PC-3 (cell line): ENCODE measurements at places on chromosomes 4 and X. TPM values are rescaled to one million over a fixed set of nuclear protein-coding genes. Genes with fewer than 3 reads are reported as not detected.

DNA sequence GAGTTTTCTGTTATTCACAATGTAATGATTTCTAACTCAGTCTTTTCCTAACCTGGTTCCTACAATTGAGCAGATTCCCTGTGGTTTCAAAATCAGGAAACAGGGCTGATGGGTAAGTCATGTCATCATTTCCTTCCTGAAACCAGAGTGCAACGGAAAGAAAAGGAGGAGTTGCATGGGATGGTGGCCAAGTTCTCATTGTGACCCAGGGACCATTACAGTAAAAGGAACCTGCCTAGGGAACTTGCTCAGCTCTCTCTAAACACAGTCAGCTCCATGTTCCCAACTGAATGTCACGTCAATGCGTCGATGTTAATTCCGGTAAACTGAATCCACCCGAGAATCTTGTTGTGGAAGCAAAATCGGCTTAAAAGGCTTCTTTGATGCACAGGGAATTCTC lies 51.2 kb downstream of the LGI2 start:
- DNase-seq = peak; percentile 9

NUP62CL gene
- 4.8 and 9.9 TPM in 2 replicates for total RNA-seq

DNA sequence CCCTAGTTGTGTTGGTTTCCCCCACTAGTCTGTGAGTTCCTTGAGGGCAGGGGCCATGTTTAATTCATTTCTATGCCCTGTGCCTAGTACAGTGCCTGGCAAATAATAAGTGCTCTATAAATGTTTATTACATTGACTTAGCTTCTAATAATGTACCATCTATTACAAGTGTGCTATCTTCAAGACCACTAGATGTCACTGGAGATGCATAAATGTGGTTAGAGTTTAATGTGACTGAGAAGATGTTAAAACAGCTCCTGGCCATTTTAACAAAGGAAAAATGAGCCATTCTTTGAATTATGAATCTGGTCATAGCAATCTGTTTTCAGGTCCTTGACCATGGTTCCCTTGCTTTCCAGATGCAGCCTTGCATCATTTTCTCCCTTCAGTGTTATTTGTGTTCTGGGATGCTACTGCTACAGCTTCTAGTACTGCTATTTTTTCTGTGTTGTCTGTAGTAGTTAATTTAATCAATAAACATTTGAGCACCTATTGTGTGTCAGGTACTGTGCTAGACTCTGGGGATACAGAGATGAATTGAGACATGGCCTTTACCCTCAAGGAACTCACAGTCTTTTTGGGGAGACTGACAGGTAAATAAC lies 43.2 kb downstream of the SLC9A6 start:
- DNase-seq = peak; percentile 80

KIT gene
- total RNA-seq = not detected in 2 replicates

DNA sequence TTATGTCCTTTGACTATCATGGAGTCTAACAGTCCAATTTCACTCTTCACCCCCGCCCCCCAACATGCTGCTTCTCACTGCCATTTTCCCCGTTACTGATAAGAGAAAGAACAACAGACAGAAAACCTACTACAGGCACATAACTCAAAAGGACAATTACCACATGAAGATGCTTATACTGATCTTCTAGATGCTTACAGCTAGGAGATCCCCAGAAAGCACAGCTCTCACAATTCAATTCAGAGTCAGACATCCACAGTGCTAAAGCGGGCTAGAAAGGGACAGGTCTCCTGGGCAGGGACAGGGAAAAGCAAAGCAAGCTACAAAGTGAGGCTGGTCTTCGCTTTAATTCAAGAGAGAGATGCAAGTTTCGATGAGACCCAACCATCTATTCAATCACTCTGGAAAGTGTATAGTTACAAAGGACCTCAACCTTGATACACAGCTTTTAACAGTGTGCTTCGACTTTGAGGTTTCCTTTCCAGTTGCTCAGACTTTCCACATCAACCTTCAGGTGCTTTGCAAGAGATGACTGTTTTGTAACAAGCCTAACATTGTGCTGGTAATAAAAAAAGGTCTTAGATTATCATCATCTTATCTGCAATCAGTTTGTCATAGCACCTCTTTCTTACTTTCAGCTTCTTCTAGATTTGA lies 60.9 kb downstream of the LEF1 start:
- no peak for DNase-seq

NWD2 gene
- under 0.01 and 0.06 TPM in 2 replicates for total RNA-seq

DNA sequence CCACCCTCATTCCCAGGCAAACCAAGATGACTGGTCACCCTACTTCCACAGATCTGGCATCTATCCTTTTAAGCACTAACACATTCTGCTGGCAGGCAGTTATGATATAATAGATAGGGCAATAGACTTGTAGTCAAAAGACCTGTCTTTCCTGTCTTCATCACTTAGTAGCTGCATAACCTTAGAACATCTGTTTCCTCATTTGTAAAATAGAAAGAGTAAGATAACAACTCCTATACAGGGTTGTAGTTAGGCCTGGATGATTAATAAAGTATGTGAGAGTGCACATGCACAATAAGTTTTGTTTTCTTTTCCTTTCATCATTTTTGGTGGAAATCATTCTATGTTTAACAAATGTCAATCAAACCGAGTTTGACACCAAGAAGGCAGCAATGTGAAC lies 72.1 kb downstream of the GPR82 start:
- DNase-seq = no peak

ZNF630 gene
- total RNA-seq = 2.5 and 4.4 TPM in 2 replicates

DNA sequence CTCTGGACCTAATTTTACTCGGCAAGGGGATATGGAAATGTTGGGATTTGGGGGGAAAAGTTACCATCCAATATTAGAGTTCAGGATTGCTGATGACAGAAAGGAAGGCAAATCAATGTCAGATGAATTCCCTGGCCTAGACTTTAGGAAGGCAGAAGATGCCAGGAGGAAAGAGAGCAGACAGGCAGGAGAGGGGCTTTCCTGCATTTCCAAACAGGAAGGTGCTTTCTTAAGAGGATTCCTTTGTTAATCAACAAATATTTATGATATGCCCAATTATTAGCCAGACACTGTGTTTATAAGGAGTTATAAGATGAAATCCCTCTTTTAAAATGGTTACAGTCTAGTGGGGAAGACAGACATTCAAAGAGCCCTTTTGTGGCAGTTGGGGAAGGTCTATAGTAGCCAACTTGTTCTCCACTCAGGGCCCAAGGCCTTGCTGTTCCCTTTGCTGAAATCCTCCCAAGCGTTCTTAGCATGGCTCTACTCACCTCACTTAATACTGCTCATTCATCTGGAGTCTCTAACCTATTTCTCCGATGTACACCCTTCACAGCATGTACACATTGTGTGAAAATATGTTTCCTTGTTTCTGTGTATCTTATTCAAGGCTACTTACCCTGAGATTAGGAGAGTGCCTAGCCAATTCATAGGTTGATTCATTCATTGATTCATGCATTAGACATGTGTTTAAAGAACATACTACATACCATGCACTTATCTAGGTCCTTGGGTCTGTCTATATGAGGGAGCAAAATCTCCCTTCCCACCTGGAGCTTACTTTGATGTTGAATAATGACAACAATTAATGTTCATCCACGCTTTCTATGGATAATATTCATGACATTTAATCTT lies 5.3 kb downstream of the IGFBP7 start:
- no peak for DNase-seq

DNA sequence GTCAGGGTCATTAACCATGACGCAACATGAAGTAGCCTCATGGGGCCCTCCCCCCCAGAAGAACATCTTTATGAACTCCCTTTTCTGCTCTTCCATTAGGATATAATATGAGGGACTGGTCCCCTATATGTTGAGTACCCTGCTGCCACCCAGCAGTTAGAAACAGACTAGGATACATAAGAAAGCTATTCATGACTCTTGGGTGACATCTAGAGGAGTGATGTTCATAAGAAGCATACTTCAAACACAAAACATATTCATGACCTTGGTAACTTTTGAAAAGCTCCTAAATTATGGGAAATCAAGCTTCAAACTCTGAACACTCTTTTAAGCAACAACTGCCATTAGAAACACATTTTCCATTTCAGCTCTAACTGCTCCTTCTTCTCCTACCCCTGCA lies 155.2 kb upstream of the SPIN4 start:
- DNase-seq = peak; percentile 63

IQCM gene
- total RNA-seq = not detected in 2 replicates
